ENCODE measurements at places on chromosomes 6 and 20.

- H3K36me3 ChIP-seq: peaks cover 1% of the 10 kb centered on the region
- no peak overlapping the region for H3K27ac ChIP-seq
- no peaks in the 10 kb centered on the region for H3K4me1 ChIP-seq
- no peak overlapping the region for H3K4me3 ChIP-seq
- H3K27me3 ChIP-seq: no peaks in the 10 kb centered on the region
Observed at GRCh38 chr6:102039441-102039840, 645.9 kb downstream of the GRIK2 start.

GRCh38 chr6:38174315-38174714, 354.8 kb downstream of the ZFAND3 start:
- H3K4me1 ChIP-seq: peaks cover 19% of the 10 kb centered on the region
- no peaks in the 10 kb centered on the region for H3K27me3 ChIP-seq
- no peak for DNase-seq
- peaks cover 4% of the 10 kb centered on the region for H3K36me3 ChIP-seq

GRCh38 chr6:24922170-24922569, 13.6 kb downstream of the RIPOR2 start:
- H3K36me3 ChIP-seq: no peaks in the 10 kb centered on the region
- peaks cover 31% of the 10 kb centered on the region for H3K4me1 ChIP-seq
- DNase-seq: no peak
- no peak overlapping the region for H3K27ac ChIP-seq
- H3K4me3 ChIP-seq: no peak overlapping the region

GRCh38 chr20:4602297-4602631, 119.4 kb upstream of the PRND start:
- peaks cover 9% of the 10 kb centered on the region for H3K4me1 ChIP-seq
- H3K27me3 ChIP-seq: peaks cover 51% of the 10 kb centered on the region
- H3K4me3 ChIP-seq: no peak overlapping the region
- H3K27ac ChIP-seq: no peak overlapping the region

DNA sequence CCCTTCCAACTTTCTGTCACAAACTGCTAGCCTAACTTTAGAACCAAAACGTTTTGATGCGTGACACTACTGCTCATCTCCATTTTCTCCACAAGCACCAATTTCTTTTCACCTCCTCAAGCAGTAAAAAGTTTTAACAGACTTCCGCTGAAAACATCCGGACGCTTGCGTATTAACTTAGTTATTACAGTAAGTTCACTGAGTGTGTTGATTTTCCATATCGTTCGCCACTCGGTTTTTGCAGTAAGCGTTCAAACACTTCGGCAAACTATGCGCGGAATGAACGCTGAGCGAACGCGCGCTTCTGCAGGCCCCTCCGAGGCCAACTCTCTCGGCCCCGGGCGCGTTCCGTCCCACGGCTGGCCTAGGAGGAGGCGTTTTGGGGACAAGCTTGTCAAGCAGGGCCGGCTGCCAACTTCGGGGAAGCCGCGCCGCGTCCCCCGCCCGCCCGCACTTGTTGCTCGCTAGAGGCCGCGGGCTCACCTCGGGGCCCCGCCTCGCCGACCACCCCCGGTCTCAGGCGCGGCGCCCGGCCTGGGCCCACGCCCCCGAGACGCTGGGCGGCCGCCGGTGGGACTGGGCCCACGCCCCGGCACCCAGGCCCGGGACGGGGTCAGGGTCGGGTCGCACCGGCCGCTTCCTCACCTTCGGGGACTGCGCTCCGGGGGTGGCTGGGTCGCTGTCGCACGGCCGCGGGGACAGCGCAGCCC, 945 bp downstream of the PHF10 start:
- peak overlapping the region; percentile 87 for H3K4me3 ChIP-seq
- H3K36me3 ChIP-seq: no peaks in the 10 kb centered on the region
- DNase-seq: no peak
- peaks cover 37% of the 10 kb centered on the region for H3K4me1 ChIP-seq
- peak overlapping the region; percentile 94 for H3K27ac ChIP-seq
- no peaks in the 10 kb centered on the region for H3K27me3 ChIP-seq

DNA sequence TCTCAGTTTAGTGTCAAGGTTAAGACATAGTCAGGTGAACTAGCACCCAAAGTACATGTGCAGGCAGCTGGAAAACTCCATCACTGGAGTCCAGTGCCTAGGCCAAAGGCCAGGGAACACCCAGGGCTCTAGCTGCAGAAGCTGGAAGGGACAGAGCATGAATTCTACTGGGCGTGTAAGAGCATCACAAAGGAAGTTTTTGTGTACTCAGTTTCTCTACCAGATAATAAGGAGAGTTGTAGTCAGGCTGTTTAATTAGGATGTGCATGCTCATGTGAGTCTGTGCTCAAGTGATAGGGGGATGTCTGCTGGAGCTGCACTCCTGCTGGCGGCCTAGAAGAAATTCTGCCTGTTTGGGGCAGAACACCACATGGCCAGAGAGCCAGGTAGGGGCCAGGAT, 8.1 kb downstream of the L3MBTL1 start:
- H3K27me3 ChIP-seq: no peaks in the 10 kb centered on the region
- no peak for DNase-seq
- H3K36me3 ChIP-seq: peaks cover 1% of the 10 kb centered on the region
- H3K27ac ChIP-seq: no peak overlapping the region
- peaks cover 10% of the 10 kb centered on the region for H3K4me1 ChIP-seq
- H3K4me3 ChIP-seq: no peak overlapping the region
